ENCODE measurements at places on chromosomes 5 and 9.

DNA sequence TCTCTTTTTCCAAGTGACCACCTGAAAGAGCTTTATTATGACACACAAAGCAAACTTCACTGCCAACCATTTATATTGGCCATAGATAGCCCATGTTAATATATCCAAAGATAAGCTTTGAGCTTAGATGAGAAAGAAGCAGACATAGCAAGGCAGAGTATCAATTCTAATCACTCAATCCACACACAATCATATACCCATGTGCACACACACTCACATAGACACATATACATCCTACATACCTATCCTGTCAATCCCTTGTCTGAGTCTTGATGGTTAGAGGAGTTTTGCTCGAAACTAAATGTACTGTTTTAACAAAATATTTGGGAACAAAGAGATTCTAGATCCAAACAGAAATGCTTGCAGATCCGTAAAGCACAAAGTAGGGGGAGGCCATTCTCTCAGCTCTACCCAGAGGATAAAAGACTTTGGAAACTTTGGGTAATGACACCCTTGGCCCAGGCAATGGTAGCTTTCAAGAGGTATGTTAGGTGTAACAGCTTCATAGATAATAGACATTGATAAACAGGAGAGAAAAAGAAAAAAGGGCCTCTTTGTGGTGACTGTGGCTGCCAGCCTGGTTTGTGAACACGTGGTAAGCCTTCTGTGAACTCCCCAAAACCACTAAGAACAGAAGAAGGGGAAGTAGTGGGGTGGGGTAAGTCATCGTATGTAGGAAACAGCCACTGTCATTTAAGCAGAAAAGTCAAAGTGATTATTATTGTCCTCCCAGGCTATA lies 121.6 kb downstream of the TLR4 start:
- DNase-seq = no peak

- DNase-seq = no peak
These were observed 151.5 kb downstream of the RGS3 start for GRCh38 chr9:113614843-113615648.

DNA sequence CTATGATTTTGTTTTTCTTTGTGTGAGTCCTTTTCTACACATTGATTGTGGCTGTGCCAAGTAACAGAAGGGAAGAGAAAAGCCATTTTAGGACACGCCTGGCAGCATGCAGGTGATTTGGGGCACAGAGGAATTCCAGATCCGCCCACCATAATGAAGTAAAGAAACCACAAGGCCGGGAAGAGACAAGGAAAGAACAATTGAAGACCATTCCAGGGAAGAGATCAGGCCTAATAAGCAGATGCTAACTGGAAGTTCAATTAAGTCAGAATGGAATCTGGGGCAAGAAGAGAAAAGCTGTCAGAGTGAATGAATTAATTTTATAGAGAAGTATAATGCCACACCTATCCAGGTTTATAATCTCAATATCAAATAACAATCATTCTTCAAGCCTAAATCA lies 110.2 kb upstream of the ISL1 start:
- no peak for DNase-seq

DNA sequence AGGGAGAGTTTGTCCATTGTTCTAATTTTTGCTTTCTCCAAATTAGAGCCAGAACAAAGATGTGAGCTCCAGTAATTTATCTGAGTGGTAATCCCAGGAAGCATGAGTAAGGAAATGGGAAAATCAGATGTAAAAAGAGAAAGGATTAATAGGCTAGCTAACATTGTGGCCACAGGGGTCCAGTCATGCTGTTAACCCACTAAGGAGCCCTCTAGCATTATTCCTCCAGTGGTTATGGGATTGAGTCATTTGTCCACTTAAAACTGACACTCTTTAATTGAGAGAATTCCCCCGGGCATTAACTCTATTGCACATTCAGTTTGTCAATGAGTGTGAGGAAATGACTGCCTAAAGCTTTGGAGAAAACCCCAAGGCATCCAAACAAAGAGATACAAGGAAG lies 700.3 kb upstream of the TYRP1 start:
- DNase-seq = no peak

GRCh38 chr9:21656776-21657674 lies 145.4 kb upstream of the MTAP start:
- no peak for DNase-seq

- peak; percentile 91 for DNase-seq
These were observed 2.5 kb upstream of the ZNF608 start for GRCh38 chr5:124748687-124749594.

DNA sequence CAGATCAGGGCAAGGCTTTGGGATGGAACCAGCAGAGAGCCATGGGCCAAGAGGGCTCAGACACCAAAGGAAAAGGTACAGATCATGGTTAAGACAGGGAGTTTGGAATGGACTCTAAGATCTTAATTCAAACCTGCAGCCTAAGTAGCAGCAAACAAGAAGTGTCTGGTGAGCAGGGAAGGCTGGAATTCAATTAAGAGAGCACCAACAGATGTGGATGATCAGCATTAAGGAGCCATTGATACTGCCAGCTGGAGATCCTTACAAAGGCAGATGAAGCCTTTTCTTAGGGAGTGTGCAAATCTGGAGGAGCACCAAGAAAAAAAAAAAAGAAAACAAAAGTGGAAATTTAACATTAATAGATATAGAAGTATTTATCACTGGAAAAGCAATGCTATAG lies 516.8 kb downstream of the RASEF start:
- DNase-seq = no peak

DNA sequence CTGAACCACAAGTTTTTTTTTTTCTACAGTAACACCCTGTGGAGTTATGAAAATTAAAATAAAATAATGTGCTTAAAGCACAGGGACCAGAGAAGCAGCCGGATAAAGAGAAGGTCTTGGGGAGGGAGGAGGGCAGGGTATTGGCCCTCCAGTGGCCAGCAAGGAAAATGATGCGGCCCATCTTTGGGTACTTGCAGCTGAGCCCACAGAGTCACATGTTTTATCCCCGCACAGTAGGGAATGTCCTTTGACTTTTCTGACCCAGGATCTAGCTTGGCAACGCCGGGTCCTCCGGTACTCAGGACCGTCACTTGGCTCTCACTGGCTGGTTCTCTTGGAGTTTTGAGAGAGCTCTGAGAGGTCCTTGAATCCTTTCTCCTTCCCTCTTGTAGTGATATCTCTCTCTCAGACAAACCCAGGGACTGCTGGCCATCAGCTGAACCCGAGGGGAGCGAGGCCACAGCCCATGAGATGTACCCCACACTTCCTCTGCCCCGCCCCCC lies 35.3 kb upstream of the HSPA9 start:
- peak; percentile 15 for DNase-seq

DNA sequence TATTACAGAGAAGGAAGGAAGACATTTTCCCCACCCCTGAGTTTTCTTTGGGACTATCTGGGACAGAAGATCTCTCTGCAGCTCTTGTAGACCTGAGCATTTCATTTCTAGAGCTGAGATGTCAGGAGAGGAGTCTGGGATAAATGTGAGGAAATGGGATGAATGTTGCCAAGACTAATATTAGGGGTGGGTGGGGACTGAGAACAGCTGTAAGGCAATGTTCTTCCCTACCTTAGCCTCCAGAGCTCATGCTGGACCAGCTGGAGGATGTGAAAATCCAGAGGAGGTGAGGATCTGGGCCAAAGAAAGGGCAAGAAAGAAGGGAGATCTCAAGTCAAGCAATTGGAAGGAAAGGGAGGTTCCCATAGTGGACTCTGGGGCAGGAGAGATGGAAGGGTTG lies 23.1 kb upstream of the FOXD1 start:
- no peak for DNase-seq

DNA sequence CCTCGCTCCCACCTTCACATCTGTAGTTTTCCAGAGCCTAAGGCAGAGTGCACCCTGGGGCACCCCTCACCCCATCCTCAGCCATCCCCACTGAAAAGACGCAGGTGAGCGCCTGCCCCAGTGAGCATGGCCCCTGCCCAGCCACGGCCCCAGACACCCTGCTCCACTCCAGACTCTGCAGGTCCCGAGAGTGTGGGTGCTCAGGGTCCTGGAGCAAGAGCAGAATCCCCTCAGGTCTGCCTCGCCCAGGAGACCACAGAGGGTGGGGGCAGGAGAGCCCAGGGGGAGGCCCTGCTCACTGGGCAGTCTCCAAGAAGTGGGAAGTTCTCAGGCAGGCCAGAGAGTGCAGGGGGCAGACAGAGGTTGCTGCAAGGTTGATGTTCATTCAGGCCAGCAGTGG lies 158.6 kb upstream of the PPP1R26 start:
- DNase-seq = no peak

DNA sequence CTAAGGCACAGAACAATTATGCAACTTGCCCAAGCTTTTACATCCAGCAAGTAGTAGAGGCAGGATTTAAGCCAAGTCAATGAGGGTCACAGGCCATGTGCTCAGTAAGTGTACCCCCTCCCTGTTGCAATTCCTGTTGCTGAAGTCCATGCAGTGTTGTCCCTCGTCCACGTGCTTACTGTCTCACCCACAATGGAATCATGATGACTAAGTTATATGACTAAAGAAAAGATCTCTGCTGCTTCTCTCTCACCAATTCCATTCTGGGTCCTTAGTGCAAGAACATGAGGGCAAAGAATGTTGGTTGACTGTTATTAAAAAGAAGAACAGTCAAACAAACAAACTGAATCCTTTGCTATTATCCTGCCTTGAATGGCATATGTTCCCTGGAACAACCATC lies 233.6 kb upstream of the SLC24A2 start:
- DNase-seq = no peak

- DNase-seq = no peak
These were observed 116.7 kb downstream of the WDR70 start for GRCh38 chr5:37495668-37496347.

GRCh38 chr9:126299706-126300276 lies 26.8 kb upstream of the MVB12B start:
- no peak for DNase-seq

GRCh38 chr5:58335518-58335917 lies 124.4 kb downstream of the PLK2 start:
- no peak for DNase-seq

DNA sequence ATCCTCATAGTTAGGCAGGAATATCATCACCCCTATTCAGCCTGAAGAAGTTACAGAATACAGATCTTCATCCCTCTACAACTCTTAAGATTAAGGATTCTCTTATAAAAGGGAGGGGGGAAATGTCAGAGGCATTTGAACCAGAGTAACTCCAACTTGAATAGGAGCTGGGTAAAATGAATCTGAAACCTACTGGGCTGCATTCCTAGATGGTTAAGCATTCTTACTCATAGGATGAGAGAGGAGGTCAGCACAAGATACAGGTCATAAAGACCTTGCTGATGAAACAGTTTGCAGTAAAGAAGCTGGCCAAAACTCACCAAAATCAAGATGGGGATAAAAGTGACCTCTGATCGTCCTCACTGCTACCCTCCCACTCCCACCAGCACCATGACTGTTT lies 14.4 kb downstream of the FREM1 start:
- no peak for DNase-seq

DNA sequence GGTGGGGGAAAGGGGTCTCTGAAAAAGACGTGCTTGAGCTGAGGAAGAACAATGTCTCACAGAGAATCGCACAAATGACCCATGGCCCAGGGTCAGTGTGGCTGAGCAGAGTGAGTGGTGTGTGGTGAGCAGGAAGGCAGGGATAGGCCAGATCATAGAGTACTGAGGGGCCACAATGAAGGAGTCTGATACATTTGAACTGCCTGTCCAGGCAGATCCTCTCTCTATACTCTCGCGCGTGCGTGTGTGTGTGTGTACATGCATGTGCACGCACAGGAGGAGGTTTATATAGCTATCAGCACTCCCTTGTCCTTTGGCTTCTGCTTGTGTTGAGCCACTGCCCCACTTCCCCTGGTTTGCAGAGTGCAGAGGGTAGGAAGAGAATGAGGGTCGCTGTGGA lies 294.0 kb downstream of the ZNF608 start:
- no peak for DNase-seq

GRCh38 chr5:82446809-82447208 lies 168.7 kb upstream of the RPS23 start:
- DNase-seq = no peak

DNA sequence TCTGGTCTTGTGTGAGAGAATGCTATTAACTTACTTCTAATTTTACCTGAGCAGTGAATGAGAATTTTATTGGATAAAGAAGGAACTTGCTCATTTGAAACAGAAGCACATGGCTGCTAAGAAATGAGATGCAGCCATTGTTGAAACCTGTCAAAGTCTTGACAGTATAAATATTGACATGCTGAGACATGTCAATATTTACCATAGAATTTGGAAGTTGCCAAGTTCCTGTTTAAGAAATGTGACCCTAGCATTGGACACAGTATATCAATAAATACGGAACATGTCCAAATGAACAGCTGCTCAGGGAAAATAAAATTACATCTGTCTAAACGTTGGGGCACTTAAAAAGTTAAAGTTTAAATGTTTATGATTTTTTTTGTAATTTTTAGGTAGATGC lies 7.8 kb downstream of the XRCC4 start:
- no peak for DNase-seq

DNA sequence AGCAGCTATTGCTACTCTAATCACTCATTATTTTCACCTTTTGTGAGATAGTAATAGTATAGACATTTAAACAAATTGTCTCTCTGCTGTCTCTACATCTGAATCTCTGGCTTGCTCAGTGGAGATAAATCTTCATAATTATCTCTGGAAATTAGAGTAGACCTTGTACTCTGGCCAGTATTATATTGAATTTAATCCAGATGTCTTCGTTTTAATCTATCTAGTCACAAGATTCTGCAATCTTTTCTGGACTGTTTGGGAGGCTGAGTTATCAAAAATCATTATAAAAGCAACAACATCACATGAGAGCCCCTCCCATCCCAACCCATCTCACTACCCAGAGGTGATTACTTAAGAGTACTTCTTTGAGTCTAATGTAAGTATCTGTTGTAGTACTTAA lies 19.0 kb downstream of the ARHGAP26 start:
- DNase-seq = no peak

DNA sequence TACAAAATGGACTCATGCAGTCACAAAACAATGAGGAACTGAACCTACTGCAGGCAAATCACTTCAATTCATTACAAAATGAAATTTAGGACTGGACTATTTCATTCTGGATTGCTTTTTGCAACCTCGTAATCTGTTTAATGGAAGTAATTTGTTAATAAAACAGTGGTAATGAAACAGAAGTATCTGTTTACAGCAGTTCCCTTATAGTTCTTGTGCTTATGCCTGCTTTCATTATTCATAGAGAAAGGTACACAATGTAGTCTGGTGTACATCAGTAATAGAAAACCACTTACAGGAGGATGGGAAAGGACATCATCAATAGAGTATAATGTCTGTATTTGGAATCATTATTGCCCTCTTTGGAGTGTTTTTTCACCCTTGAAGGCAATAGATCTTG lies 389.2 kb upstream of the NUDT12 start:
- peak; percentile 49 for DNase-seq

DNA sequence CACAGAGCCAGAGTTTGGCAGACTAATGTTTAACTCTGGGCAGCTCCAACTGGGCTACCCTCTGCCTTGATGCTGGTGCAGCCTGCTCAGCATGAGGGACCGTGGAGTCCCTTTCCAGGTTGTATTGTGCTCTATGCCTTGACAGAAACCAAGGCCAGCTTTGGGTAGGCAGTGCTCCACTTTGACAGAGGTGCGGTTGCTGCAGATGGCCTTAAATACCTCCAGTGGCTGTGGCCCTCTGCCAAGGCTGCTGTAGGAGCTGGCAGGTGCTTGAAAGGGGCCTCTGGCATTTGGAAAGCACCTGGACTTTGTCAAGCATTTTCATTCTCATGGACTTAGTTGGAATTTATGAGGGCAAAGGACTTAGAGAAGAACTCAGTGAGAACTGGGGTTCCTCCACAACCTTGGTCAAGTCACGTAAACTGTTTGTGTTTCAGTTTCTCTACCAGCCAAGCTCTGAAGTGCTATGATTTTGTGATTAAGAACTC lies 249.7 kb upstream of the ZNF462 start:
- peak; percentile 43 for DNase-seq

- DNase-seq = no peak
These were observed 50.8 kb downstream of the F2R start for GRCh38 chr5:76766746-76767145.
